Placental pericyte (primary cell): ENCODE measurements at places on chromosomes 7 and 10. TPM values are rescaled to one million over a fixed set of nuclear protein-coding genes. Genes with fewer than 3 reads are reported as not detected.

KIN gene
- 5.2 and 5.3 TPM in 2 replicates for total RNA-seq

ZSWIM8 gene
- 85.5 and 111 TPM in 2 replicates for total RNA-seq

NOS3 gene
- 4.6 and 4.7 TPM in 2 replicates for total RNA-seq

SHTN1 gene
- total RNA-seq, result 3.1 and 9.2 TPM in 2 replicates

RFC2 gene
- 10.5 and 42.2 TPM in 2 replicates for total RNA-seq

TACR2 gene
- not detected in 2 replicates for total RNA-seq

MYOZ1 gene
- 0.29 TPM in 1 of 2 replicates, not detected in the other for total RNA-seq

EPHB6 gene
- 2.4 and 26.8 TPM in 2 replicates for total RNA-seq

ABCB1 gene
- total RNA-seq, result 2.4 TPM in 1 of 2 replicates, not detected in the other

SMURF1 gene
- total RNA-seq, result 28.4 and 64.7 TPM in 2 replicates

ZEB1 gene
- total RNA-seq, result 109 and 126 TPM in 2 replicates

PRSS37 gene
- total RNA-seq, result not detected in 2 replicates

ARL4A gene
- total RNA-seq, result 19.3 and 23.3 TPM in 2 replicates

PNLIP gene
- not detected in 2 replicates for total RNA-seq

TIMM23 gene
- 58.0 and 89.8 TPM in 2 replicates for total RNA-seq

PSMG3 gene
- total RNA-seq, result 28.0 and 39.4 TPM in 2 replicates

TMEM236 gene
- under 0.01 and 0.14 TPM in 2 replicates for total RNA-seq

LRRTM3 gene
- under 0.01 TPM in 1 of 2 replicates, not detected in the other for total RNA-seq

GRM3 gene
- total RNA-seq, result not detected in 2 replicates

CPN1 gene
- not detected in 2 replicates for total RNA-seq

ATP6V0A4 gene
- 0.14 and 0.22 TPM in 2 replicates for total RNA-seq

LLCFC1 gene
- not detected in 2 replicates for total RNA-seq

SLC26A5 gene
- not detected in 2 replicates for total RNA-seq

OR2A2 gene
- not detected in 2 replicates for total RNA-seq

GPR22 gene
- total RNA-seq, result under 0.01 TPM in 1 of 2 replicates, not detected in the other

SPDYE6 gene
- total RNA-seq, result not detected in 2 replicates

SEM1 gene
- total RNA-seq, result 12.6 and 35.2 TPM in 2 replicates

FXYD4 gene
- total RNA-seq, result not detected in 2 replicates

LIPM gene
- total RNA-seq, result not detected in 2 replicates

CDC123 gene
- total RNA-seq, result 113 and 119 TPM in 2 replicates

DLX6 gene
- total RNA-seq, result not detected in 2 replicates

OR2A12 gene
- not detected in 2 replicates for total RNA-seq

VSTM2A gene
- not detected in 2 replicates for total RNA-seq

ADARB2 gene
- total RNA-seq, result not detected in 2 replicates

OR13A1 gene
- total RNA-seq, result under 0.01 TPM in 1 of 2 replicates, not detected in the other

PRR15 gene
- total RNA-seq, result 0.43 and 0.44 TPM in 2 replicates

TCF7L2 gene
- 8.6 and 13.8 TPM in 2 replicates for total RNA-seq

ASIC3 gene
- total RNA-seq, result 0.44 TPM in 1 of 2 replicates, not detected in the other

MMD2 gene
- total RNA-seq, result not detected in 2 replicates

GPR26 gene
- total RNA-seq, result not detected in 2 replicates

PIP gene
- total RNA-seq, result not detected in 2 replicates

ARMC3 gene
- total RNA-seq, result under 0.01 TPM in 1 of 2 replicates, not detected in the other

NUTM2E gene
- not detected in 2 replicates for total RNA-seq

AGBL3 gene
- 0.22 and 0.72 TPM in 2 replicates for total RNA-seq

HOXA11 gene
- 17.8 and 24.3 TPM in 2 replicates for total RNA-seq

SPDYE8 gene
- total RNA-seq, result not detected in 2 replicates
